ENCODE measurements at places on chromosomes 7 and 10. TPM values are rescaled to one million over a fixed set of nuclear protein-coding genes. Genes with fewer than 3 reads are reported as not detected.

GRCh38 chr10:5570979-5571810, 46.4 kb downstream of the CALML3 start:
- DNase-seq = no peak

- no peak for DNase-seq
Observed at GRCh38 chr7:3591944-3592343, 290.9 kb downstream of the SDK1 start.

DNA sequence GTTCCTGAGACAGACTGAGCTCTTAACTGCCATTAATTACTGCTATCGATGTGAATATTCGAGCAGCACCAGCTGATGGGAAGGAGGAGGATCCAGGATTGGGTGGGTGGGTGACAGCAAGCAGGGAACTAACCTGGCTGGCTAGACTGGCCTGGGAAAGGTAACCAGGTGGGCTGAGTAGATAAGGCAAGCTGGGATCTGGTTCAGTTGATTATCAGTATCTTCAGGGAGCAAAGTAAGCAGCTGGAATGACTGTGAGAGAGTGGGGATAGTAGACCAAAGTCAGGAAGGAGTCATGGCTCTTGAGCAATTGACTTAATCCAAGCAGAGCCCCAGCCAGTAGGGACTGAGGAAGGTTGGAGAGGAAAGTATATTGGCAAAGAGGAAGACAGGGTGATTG, 46.9 kb upstream of the KMT2E start:
- no peak for DNase-seq

Gene SGPL1
- total RNA-seq = 60.3 TPM

GRCh38 chr10:5545778-5546710, 21.3 kb downstream of the CALML3 start:
- DNase-seq = no peak

GRCh38 chr7:84055904-84056605, 138.5 kb downstream of the SEMA3A start:
- DNase-seq = no peak

- no peak for DNase-seq
Observed at GRCh38 chr7:116678780-116679179, 6.8 kb downstream of the MET start.

Gene NOS3
- total RNA-seq = not detected

Gene GARS1
- 320 TPM for total RNA-seq

DNA sequence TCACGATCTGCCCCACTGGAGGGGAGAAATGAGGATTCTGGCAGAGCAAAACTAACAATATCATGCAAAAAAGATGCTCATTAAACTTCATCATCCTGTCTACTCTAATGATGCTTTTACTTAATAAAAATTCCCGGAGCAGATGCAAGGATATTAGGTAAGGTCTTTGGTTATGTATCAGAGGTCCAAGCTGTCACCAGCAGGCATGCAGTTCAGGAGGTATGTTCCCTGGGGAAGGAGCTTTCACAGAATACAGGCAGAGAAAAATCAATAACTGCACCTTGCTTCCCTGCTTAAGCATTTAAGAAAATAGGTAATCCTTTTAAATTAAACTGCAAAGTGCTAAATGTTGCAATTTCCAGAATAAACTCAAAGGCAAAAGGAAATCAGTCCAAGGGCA, 81.6 kb upstream of the C1QL3 start:
- no peak for DNase-seq

DNA sequence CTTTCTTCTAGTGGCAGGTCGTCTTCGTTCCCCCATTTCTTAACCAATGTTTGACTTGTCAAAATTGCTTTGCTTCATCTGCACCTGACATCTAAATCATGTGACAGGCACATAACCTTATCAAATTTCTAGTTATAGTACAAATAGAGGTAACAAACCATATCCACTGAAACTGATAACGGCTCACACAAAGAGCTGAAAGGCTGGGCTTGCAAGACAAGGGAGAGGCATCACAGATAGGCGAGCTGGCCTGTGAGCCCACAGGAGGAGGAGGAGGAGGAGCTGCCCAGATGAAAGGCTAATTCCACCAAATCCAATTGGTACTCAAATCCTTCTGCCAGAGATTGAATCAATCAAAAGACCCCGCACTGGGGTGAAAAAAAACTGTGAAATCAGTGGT, 80.2 kb upstream of the NEBL start:
- no peak for DNase-seq

Gene NEUROG3
- not detected for total RNA-seq

DNA sequence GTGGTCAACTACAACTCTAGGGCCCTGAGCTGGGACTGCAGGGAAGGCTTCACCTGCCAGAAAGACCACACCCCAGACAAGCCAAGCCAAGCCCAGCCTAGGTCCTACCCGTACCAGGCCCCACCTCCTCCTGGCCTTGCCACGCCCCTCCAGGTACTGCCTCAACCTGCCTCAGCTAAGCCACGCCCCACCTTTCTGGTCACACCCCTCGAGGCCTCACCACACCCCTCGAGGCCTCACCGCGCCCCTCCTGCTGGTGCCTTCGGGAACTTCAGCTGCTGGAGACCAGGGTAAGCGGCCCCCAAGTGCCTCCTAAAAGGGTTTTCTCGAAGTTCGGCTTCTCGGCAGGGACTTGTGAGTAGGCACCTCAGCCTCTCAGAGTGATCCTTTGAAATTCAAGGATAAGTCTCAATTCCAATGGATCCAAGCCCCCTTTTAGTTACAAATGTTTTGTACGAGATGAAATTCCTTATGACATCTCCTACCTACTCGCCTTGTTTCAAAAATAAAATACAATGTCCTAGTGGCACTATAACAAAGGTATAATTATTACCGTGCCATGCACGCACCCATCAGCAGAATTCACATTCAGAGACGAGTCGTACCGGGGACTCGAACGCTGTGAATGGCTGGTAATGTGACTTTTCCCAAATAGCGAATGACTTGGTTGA, 171.2 kb downstream of the ARHGAP21 start:
- DNase-seq = peak; percentile 74

GRCh38 chr7:94250987-94251386, 143.7 kb upstream of the COL1A2 start:
- no peak for DNase-seq

- no peak for DNase-seq
Observed at GRCh38 chr10:111762114-111762513, 421.5 kb downstream of the GPAM start.

Gene C7orf57
- not detected for total RNA-seq

Data from osteocyte (in vitro differentiated cells).